Hematopoietic multipotent progenitor cell treated with erythropoietin and hydrocortisone succinate and interleukin-3 and kit ligand, for 4 days (in vitro differentiated cells): ENCODE measurements at places on chromosomes 1 and 21.
A peak's percentile ranks its signal among the peaks of the same experiment; 100 is the strongest.

DNA sequence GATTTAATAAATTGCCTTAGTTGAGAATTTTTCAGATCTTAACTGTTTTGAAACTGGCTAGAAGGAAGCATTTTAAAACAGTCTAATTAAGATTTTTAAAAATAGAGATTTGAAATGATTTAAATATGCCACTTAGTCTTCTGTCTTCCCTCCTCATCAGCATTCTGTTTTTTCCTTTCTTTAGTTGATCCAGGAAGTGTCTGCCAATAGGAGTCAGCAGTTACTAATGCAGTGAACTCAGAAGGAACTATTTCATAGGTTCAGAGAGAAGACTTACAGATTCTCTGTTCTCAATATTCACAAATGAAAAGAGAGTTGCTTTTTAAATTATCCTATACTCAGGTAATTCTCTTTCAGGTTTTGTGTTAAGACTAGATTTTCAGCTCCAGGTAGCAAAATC lies 84.5 kb downstream of the RPS6KC1 start:
- DNase-seq = no peak

GRCh38 chr1:205805082-205805711 lies 7.8 kb downstream of the SLC41A1 start:
- peak; percentile 34 for DNase-seq

- DNase-seq = no peak
These were observed 3.3 kb upstream of the ATP1A4 start for GRCh38 chr1:160148121-160148520.

DNA sequence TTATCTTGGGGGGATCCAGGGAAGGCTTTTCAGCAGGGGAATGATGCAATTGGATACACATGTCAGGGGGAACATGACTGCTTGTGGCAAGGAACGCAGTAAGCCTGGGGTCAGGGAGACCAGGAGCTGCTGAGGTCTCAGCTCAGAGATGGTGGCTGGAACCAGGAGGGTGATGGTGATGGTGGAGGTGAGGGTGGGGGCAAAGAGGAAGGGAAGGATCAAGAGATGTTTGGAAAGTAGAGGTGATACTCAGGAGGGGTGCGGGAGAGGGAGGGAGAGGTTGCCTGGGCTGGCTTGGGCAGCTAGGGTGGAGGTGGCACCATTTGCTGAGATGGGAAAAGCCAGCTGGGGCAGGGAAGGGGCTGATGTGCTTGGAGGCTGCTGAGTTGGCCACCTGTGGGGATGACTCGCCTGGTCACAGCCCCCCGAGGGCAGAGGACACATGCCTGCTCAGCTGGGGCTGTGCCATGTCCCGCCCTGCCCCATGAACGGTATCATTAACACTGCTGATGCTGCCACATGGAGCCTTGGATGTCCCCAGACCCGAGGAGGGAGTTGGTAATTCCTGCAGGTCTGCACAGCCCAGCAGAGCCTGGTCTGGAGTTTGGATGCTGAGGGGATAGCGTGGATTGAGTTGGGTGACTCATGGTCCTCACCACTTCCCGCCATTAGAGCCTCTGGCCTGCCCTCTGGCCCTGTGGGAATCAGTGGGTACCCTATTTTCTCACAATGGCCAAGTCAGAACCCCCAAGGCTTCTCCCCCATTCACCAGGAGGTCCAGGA lies 6.3 kb upstream of the PADI1 start:
- DNase-seq = no peak
